ENCODE measurements at places on chromosomes 4 and X.

- no peak for DNase-seq
Observed at GRCh38 chr4:153327247-153327646, 17.2 kb upstream of the MND1 start.

GRCh38 chr4:16869594-16870245 lies 28.7 kb downstream of the LDB2 start:
- DNase-seq, result no peak

DNA sequence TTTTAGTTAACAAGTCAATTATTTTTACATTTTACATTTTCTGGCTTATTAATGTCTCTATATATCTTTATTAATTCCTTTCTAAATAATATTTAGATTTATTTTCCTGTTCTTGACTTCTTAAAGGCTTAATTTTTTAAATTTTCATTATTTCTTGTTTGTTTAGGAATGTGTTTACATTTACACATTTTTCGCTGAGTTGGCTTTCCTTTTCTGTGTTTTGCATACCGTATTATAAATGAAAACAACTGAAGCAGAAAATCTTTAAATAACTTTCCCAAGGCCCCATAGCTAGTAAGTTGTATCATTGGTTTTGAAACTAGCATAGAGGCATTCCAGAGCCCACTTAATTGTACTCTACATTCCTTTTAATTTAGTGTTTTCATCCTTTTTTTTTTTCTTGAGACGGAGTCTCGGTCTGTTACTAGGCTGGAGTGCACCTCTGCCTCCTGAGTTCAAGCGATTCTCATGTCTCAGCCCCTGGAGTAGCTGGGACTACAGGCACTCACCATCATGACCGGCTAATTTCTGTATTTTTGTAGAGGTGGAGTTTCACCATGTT lies 261.6 kb downstream of the IQCM start:
- DNase-seq, result no peak

- no peak for DNase-seq
Observed at GRCh38 chrX:70921709-70922352, 9.1 kb downstream of the SLC7A3 start.

DNA sequence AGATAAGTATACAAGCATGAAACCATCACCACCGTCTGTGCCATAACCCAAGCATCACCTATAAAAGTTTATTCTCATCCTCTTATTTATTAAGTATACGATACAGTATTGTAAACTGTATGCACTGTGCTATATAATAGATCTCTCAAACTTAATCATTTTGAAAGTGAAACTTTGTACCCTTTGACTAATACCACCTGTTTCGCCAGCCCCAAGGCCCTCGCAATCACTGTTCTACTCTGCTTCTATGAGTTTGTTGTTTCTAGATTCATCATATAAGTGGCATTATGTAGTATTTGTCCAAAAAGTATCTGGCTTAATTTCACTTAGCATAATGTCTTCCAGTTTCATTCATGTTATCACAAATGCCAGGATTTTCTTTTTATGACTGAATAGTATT lies 72.1 kb upstream of the DOCK11 start:
- no peak for DNase-seq

GRCh38 chr4:138869631-138870030 lies 145.9 kb upstream of the NOCT start:
- DNase-seq, result no peak

DNA sequence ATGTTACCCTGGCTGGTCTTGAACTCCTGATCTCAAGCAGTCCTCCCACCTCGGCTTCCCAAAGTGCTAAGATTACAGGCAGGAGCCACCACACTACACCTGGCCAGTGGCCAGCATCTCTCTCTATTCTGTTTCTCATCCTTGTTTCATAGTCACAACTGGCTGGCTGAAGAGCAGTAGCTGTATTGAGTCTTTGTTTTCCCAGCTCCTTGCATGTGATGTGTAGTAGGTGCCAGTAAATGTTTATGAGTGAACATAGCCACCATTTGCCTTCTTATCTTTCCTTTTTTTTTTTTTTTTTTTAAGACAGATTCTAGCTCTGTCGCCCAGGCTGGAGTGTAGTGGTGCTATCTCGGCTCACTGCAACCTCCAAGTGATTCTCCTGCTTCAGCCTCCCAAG lies 23.6 kb downstream of the NUDT9 start:
- DNase-seq, result no peak

- no peak for DNase-seq
Observed at GRCh38 chr4:130146773-130147172, 1050.8 kb downstream of the C4orf33 start.

GRCh38 chr4:71261001-71261400 lies 77.8 kb upstream of the SLC4A4 start:
- no peak for DNase-seq

DNA sequence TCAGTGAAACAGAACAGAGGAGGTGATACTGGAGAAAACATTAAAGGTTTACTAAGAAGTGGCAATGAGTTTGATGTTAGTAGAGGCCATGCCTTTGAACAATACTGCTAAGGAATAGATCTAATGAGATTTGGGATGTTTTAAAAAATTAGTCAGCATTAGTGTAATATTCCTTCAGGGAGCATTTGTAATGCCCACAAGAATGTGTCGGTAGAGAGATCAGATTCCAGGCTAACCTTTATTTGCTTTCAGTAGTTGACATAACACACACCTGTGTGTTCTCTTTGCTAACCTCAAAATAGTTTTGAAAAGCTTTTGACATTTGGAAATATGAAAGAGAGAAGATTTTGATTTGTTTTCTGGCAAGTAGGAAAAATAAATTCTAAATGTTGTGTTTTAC lies 328.8 kb downstream of the BMPR1B start:
- no peak for DNase-seq

GRCh38 chr4:38069271-38069760 lies 109.1 kb downstream of the PTTG2 start:
- DNase-seq, result no peak

- no peak for DNase-seq
Observed at GRCh38 chrX:17014216-17014615, 67.8 kb downstream of the REPS2 start.

- DNase-seq, result no peak
Observed at GRCh38 chr4:3651267-3651845, 114.8 kb upstream of the ADRA2C start.

- DNase-seq, result no peak
Observed at GRCh38 chr4:114464726-114465272, 133.8 kb upstream of the UGT8 start.

- no peak for DNase-seq
Observed at GRCh38 chr4:122806981-122807679, 19.5 kb upstream of the FGF2 start.

- no peak for DNase-seq
Observed at GRCh38 chr4:28475381-28475780, 1614.7 kb downstream of the STIM2 start.

GRCh38 chrX:71053217-71053621 lies 14.9 kb downstream of the SNX12 start:
- DNase-seq, result no peak

GRCh38 chrX:24268786-24269185 lies 45.1 kb downstream of the SUPT20HL2 start:
- no peak for DNase-seq

DNA sequence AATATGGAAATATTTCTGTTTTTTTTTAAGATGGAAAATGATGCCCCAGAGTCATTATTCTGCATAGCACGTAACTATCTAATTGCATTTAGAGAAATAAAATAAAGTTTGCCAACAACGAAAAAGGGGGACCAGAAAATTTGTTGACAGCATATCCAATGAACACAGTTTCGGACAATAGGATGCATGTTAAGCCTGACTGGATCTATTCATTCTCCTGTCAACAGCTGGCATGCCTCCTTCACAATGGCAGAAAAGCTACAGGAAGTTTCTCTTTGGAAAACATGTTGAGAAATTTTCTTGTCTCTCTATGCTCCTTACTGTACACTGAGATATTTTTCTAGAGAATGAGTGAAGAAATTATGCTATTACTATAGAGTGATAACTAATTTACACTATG lies 262.5 kb downstream of the GRID2 start:
- DNase-seq, result no peak

DNA sequence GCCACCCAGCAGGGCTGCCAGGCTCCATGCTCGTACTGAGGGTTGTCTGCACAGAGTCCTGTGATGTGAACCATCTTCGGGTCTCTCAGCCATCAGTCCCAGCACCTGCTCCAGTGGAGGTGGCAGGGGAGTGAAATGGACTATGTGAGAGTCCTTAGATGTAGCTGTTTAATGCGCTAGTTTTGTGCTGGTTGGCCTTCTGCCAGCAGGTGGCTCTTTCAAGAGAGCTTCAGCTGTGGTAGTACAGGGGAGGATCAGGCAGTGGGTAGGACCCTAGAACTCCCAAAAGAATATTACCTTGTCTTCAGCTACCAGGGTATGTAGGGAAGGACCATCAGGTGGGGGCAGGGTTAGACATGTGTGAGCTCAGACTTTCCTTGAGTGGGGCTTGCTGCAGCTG lies 1066.0 kb downstream of the GLUD2 start:
- no peak for DNase-seq

DNA sequence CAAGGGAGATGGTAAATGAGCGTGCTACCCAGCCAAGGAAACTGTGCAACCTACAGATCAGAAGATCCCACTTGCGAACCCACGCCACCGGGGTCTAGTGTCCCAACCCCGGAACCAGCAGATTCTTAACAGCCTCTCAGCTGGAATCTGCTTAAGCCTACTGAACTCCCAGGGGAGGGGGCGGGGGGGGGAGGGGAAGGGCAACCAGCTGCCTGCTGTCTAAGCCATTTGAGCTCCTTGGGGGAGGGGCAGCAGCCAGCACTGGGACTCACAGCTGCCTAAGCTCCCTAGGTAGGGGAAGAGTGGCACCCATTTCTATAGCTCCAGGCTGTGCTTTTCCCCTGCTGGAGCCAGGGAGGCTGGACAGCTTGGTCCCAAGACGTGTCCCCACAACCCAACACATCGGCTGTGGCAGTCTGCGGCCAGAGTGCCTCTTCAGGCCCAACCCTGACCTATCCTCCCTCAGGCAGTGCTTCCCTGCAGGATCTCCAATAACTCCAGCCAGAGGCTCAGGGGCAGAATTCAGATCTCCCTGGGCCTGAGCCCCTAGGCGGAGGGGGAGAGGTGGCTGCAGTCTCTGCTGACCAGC lies 289.2 kb downstream of the LDB2 start:
- no peak for DNase-seq

GRCh38 chr4:174708381-174708780 lies 120.7 kb downstream of the GLRA3 start:
- no peak for DNase-seq

- DNase-seq, result no peak
Observed at GRCh38 chrX:132563976-132564375, 75.1 kb upstream of the MBNL3 start.

- no peak for DNase-seq
Observed at GRCh38 chrX:40709395-40709794, 25.9 kb downstream of the MED14 start.

- no peak for DNase-seq
Observed at GRCh38 chrX:46844913-46845312, 8.1 kb downstream of the RP2 start.

DNA sequence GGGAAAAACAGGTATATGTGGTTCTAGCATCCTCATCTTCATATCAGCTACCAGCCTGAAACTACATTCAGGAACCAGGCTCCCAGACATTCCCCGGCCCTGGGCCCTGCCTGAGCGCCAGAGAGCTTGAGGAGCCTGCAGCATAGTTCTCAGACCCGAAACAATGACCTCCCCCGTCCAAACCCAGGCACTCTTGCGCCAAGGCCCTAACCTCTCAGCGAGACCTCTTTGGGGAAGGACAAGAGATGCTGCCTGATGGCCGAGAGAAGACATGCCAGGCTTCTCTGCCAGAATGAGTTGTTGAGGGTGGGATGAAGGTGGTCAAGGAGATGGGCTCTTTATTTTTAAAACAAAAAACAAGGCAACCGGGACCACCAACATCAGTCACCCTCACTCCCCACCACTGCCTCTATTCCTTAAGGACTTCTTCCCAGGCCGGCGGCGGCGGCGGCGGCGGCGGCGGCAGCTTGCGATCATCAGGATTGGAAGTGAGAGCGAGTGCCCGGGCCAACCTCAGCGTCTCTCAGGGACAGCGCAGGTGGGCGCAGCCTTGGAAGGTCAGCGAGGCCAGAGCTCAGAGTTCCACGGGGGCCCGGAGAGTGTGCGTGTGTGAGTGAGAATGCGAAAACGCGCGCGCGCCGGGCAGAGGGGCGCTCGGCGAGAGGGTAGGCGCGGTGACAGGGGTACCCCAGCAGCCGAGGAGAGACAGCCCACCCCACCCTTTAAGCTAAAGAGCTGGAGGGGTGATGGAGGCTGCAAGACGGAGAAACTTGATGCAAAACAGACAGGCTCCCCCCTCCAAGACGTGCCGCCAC lies 601 bp downstream of the INPP4B start:
- DNase-seq, result peak; percentile 73

DNA sequence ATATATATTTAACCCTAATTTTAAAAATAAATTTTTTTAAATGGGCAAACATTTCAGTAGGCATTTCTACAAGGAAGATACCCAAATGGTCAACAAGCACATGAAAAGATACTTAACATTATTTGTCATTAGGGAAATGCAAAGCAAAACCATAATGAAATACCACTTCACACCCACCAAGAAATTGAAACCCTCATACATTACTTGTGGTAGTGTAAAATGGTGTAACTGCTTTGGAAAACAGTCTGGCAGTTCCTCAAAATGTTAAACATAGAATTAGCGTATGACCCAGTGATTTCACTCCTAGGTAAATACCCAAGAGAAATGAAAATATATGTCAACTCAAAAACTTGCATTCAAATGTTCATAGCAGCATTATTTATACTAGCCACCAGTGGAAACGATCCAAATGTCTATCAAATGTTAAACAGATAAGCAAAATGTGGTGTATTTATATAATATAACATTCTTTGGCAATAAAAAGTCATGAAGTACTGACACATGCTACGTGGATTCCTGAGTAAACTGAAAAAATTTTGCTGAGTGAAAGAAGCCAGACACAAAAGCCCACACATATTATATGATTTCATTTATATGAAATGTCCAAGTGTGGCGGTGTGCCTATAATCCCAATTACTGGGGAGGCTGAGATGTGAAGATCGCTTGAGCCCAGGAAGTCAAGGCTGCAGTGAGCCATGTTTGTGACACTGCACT lies 16.6 kb downstream of the TRIM2 start:
- DNase-seq, result no peak

- no peak for DNase-seq
Observed at GRCh38 chrX:115960440-115961084, 210.0 kb upstream of the AGTR2 start.

DNA sequence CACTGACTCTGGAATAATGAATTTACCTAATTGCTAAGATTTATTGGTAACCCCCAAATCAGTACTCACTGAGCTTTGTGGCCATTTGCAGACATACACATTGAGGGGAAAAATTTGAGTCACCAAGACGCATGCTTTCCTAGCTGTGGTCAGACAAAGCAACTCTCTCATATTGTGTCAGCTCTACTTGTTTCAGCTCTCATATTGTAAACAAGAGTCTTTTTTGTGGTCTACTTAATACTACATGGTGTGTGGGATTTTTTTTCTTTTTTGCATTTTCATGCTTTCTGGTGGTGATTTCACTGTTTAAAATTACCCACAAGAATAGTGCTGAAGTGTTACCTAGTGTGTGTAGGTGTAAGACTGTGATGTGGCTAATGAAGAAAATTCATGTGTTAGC lies 428.2 kb upstream of the GALNT7 start:
- DNase-seq, result no peak

Data from spleen (tissue), 13 donors.